ENCODE measurements at places on chromosomes 7 and 10. TPM values are rescaled to one million over a fixed set of nuclear protein-coding genes. Genes with fewer than 3 reads are reported as not detected.

PNLIPRP2 gene
- total RNA-seq = not detected

CALHM3 gene
- 0.60 TPM for total RNA-seq

STEAP1B gene
- 0.13 TPM for total RNA-seq

IFIT1B gene
- total RNA-seq = not detected

MALRD1 gene
- not detected for total RNA-seq

CLCN1 gene
- total RNA-seq = 0.02 TPM

LEP gene
- total RNA-seq = not detected

CABCOCO1 gene
- 0.30 TPM for total RNA-seq

FGF8 gene
- total RNA-seq = not detected

CYP2E1 gene
- 0.39 TPM for total RNA-seq

DDC gene
- 1.9 TPM for total RNA-seq

ZNF862 gene
- 2.2 TPM for total RNA-seq

CLDN3 gene
- total RNA-seq = 1.2 TPM

LIPN gene
- not detected for total RNA-seq

REPIN1 gene
- total RNA-seq = 97.0 TPM

FAM25G gene
- not detected for total RNA-seq

RAMP3 gene
- total RNA-seq = not detected

DGKB gene
- total RNA-seq = not detected

PTF1A gene
- not detected for total RNA-seq

PKD1L1 gene
- total RNA-seq = 0.15 TPM

SUN3 gene
- total RNA-seq = not detected

FFAR4 gene
- total RNA-seq = 0.14 TPM

GIMAP5 gene
- not detected for total RNA-seq

HSPA12A gene
- total RNA-seq = 12.6 TPM

PAPOLB gene
- not detected for total RNA-seq

TWIST1 gene
- 3.8 TPM for total RNA-seq

KLF14 gene
- total RNA-seq = 0.03 TPM

SEMA4G gene
- total RNA-seq = 8.0 TPM

C10orf67 gene
- total RNA-seq = 0.17 TPM

RAPGEF5 gene
- total RNA-seq = 0.07 TPM

LIPK gene
- total RNA-seq = not detected

LRRC17 gene
- not detected for total RNA-seq

Data from A549 treated with CORT108297 at 1 μM for 4 hours (cell line).